ENCODE measurements at places on chromosomes 6 and 20.

DNA sequence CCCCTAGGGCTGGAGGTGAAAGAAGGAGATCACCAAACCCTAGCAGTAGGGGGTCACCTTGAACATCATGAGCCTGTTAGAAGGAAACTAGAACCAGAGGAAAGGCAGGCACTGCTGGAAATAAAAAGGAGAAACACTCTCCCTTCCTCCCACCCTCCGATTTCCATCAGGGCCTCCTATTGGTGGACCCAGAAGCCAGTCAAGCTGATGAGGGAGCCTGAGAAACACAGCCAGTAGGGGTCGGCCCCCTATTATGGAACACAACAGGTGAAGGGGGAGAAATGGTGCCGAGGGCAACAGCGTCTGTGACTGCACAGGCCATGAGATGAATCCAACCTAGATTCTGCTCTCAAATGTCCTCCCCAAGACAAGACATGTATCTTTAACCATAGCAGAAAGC lies 156.1 kb upstream of the LRFN2 start:
- DNase-seq = no peak

DNA sequence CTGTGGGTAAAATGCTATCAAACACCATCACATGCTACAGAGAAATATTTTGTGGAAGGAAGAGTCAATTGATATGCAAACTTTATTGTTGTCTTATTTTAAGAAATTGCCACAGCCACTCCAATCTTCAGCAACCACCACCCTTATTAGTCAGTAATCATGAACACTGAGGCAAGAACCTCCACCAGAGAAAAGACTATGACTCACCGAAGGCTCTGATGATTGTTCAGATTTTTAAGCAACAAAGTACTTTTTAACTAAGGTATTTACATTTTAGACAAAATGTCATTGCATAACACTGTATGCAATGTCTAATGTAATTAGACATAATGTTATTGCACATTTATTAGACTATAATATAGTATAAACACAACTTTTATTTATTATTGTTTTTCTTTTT lies 26.2 kb upstream of the MMP24 start:
- no peak for DNase-seq

GRCh38 chr6:160265869-160266476 lies 7.4 kb upstream of the SLC22A2 start:
- DNase-seq = no peak

GRCh38 chr20:4159765-4160490 lies 144.6 kb upstream of the RNF24 start:
- DNase-seq = no peak

- no peak for DNase-seq
Measured at GRCh38 chr20:8645326-8645725, 423.6 kb upstream of the PLCB4 start.
